ENCODE measurements at places on chromosomes 11 and 22.

DNA sequence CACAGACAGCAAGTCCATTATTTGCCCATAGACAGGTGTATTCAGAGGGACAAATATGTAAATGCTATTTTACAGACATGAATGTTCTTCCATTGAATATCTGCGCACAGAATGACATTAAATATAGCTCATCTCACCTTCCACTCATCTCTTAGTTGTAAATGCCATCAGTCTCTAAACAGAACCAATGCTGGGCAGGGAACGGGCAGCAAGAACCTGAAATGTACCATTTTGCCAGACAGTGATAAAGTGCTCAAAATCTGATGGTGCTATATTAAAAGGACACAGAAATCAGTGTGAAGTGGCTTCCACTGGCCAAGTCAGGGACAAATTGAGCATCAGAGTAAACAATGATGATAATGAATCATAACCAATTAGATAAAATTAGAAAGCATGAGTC lies 10.0 kb upstream of the OR8B4 start:
- no peak for DNase-seq

DNA sequence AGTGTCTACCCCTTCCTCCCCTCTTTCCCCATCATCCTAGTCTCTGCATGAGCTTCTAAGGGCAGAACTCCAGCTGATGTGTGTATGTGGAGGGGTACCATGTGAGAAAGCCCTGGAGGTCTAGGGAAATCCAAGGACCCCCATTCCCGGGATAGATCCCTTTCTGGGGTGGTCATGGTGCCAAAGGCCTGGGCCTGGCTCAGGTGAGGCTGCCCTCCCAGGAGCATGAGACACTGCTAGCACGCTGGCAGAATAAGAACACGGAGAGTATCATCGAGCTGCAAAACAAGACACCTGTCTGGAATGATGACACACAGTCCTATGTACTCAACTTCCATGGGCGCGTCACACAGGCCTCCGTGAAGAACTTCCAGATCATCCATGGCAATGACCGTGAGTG lies 19.6 kb downstream of the TUB start:
- no peak for DNase-seq

DNA sequence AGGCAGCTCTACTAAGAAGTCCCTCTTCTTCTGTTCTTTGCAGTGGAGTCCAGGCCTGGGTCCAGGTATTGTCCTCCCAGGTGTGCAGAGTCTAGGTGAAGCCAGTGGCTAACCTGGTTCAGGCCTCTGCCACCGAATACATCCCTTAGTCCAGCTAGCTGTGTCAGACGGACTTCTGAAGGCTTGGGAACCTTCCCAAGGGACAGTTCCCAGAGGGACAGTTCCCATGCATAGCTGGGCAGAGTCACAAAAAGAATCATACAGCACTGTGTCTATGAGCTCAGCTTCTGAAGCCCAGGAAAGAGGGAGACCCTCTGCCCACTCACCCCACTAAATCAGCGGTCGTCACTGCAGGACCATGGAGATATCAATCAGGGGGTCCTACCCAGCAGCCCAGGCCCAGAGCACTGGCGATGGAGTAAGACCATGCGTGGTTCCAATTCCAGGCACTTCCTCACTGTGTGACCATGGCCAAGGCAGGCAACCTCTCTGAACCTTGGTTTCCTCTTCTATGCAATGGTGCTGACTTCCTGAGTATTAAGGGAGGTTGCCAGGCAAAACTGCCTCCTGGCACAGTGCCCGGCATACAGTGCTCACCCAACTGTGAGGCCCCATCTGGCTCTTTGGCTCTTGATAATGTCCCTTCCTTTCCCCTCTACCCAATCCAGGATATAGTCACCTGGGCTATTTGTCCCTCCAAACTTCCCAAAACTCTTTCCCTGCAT lies 3.4 kb downstream of the MS4A10 start:
- no peak for DNase-seq

DNA sequence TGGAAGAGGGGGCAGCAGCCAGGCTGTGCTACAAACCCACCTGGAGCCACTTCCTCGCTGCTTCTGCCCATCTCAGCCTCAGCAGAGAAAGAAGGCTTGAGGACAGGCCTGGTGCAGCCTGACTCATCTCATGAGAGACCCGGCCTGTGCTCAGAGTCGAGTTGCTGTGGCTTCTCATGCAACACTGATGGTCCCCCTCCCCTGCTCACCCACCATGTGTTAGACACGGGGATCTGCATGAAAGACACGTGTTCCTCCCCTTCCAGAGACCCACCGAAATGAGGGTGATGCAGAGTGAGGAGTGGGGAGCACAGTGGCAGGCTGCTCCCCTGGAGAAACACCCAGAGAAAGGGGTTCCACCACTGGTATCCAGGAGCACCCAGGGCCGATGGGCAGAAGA lies 15.0 kb downstream of the RTN4R start:
- DNase-seq, result no peak

DNA sequence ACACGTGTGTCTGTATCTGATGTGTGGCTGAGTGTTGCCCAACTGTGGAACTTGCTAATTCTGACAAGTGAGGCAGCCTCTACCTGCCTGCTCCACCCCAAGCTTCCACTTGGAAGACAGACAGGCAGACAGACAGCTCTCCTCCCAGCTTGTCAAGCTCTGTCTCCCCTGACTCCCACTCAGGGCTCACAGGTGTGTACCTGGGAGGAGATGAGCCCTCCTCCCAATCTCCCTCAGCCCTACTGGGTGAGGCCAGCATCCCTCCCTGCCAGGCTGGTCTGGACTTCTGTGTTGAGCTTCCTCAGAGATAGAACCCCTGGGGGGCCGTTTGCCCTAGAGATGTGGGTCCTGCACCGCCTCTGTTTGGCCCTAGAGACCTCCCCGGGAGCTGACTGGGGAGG lies 1.0 kb upstream of the CHRM1 start:
- DNase-seq, result no peak

DNA sequence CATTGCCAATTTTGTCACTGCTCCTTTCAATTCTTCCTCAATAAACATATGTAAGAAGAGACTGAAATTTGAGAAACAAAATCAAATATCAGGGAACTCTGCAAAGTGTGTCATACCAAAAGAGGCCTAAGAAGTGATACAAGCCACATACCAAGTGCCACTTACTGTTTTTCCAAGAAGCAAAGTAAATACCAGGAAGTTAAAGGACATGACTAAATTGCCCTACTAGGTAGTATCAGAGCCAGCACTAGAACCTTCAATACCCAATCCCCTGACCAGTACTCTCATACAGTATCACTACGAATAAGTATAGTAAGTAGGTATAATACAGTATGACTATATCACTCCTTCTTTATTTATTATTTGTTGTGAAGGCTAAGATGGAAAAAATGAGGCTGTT lies 13.6 kb downstream of the MAML2 start:
- no peak for DNase-seq

DNA sequence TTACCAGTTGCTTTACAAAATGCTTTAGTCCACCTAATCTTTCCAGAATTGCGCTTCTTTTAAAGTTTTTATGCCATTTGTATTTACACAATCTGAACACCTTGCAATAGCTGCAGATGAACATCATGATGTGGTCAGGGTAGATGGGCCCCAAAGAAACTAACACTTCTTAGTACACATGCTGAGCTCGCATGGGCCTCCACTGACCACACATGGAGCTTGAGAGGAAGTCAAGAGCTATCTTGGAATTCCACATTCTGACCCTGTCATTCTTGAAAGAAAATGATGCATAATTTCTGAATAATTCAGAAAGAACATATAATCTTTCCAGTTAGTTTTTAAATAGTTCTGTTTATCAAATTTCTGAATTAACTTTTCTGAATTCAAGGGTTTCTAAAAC lies 7.7 kb downstream of the LIPT2 start:
- DNase-seq, result no peak

- no peak for DNase-seq
These were observed 9.0 kb downstream of the HMGXB4 start for GRCh38 chr22:35266277-35266676.

GRCh38 chr11:19644316-19644715 lies 68.3 kb upstream of the NAV2 start:
- DNase-seq, result no peak

DNA sequence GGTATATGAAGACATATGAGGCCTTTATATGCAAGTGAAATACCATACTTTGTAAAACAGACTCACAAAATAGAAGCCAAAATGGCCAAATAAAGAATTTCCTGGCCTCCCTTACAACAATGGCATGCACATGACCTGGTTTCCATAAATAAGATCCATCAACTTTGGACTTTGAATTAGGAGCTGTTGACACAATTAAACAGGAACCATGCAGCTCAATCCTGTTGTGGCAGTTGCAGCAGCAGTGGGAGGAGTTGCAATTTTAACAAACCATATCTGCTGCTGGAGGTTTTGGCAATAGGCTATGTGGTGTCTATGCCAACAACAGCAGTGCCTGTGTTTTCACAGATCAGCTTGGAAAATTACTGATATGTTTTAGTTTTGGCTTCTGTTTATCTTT lies 818.6 kb downstream of the FAM181B start:
- DNase-seq, result no peak

DNA sequence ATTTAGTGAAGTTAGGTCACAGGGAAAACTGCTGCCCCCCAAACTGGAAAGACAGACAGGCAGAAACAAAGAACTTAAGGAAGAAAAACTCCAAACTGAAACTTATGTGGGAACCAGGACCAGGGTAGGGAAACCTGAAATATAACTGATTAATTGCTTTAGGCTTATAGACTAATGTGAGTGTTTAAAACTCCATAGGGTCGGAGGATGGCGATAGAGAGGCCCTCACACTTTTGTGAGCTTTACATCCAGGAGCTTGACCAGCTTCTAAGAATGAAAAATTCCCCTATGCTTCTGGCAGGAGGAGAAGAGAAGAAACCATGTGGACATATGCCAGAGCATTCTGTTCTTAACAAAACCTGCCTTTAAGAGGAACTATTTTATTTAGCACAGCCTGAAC lies 598.6 kb downstream of the NELL1 start:
- no peak for DNase-seq

- DNase-seq, result no peak
These were observed 130.8 kb downstream of the HIPK3 start for GRCh38 chr11:33387996-33388395.

DNA sequence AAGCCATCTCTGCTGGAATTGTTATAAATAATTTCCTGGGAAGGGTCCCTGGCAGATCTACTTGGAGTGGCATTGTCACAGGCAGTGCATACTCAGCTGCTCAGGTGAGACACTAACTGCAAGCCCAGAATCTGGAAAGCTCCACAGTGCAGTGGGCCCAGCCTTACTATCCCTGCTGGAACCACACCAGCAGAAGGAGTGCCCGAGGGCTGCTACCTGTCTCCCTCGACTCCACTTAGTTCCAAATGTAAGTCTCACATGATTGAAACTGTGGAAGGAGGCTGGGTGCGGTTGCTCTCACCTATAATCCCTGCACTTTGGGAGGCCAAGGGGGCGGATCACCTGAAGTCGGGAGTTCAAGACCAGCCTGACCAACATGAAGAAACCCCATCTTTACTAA lies 14.3 kb upstream of the SYVN1 start:
- no peak for DNase-seq

DNA sequence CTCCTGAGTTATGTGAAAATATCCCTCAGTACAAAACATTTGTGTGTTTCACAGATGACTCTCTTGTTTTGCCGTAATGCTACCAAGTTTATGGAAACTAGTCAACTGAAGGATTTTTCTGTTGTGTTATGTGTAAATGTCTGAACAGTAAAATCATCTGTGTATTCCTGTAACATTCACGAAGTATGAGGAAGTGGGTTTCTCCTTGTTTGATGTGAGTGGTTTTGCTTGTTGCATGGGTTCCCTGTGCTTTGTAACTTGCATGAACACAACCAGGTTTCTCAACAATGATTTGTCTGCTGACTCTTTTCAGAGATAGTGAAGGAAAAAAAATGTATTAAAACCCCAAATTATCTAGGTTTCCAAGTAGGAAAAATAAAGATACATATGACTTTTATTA lies 138.1 kb downstream of the PGR start:
- no peak for DNase-seq

DNA sequence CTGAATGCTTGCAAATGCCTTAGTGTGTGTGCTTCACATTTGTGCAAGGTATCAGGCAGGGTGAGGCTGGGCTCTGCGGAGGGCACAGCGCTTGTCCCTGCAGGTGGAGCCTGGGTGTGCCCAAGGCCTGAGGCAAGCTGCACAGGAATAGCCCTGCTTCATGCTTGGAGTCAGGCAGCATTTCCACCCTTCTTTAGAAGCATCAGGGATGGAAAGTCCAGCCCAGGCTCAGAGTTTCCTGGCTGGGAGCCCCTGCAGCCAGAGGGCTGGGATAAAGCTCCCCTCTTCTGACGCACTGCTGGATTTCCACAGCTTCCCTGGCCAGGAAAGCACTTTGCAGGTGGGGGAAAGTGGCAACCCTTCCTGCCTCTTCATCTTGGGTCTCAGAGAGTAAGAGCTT lies 63.4 kb downstream of the GALNT18 start:
- peak; percentile 91 for DNase-seq

- no peak for DNase-seq
These were observed 428.1 kb downstream of the OPCML start for GRCh38 chr11:133104009-133104744.

- no peak for DNase-seq
These were observed 137.1 kb downstream of the TRPC6 start for GRCh38 chr11:101446726-101447125.

GRCh38 chr11:27234043-27234668 lies 128.9 kb downstream of the CCDC34 start:
- DNase-seq, result peak; percentile 63

DNA sequence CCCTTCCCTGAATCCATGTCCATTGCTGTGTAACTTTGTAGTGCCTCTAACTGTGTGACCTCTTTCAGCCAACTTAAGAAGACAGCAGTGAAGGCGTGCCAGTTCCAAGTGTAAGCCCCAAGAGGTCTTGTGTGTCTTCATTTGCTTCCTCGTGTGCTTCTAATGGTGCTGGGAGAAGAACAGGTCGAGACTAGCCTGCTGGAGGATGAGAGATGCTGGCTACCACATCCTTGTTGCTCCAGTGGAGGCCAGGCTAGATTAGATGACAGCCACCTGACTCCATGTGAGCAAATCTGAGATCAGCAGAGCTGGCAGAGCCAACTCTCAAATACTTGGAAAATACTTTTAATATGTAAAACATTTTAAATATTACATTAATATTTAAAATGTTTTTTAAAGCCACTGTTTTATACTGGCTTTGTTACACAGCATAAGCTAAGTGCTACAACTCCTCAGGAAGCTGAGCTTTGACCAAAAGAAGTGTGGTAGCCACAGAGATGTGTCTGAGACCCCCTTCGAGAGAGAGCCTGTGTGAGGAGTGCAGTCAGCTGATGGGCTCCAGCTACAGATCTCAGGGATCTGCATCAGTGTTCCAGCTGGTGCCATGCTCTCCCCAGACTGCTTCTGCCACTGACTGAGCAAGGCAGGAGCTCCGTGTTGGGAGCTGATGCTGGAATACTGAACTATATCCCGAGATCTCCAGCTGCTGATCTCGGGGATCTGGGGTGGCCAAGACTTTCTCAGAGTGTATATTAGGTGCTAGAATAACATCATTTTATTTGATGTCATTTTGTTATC lies 8.9 kb downstream of the KCNJ11 start:
- no peak for DNase-seq

- DNase-seq, result no peak
These were observed 22.6 kb upstream of the NCR3LG1 start for GRCh38 chr11:17328871-17329494.

GRCh38 chr11:108734956-108735559 lies 70.2 kb downstream of the DDX10 start:
- DNase-seq, result no peak
